Activated naive CD8-positive, alpha-beta T cell treated with anti-CD3 and anti-CD28 coated beads, Interleukin-2, amount 50 U/mL, for 24 hours (primary cell): ENCODE measurements at places on chromosomes 13 and 19.

GRCh38 chr13:36862002-36862685, 43.1 kb downstream of the RFXAP start:
- no peak for DNase-seq

DNA sequence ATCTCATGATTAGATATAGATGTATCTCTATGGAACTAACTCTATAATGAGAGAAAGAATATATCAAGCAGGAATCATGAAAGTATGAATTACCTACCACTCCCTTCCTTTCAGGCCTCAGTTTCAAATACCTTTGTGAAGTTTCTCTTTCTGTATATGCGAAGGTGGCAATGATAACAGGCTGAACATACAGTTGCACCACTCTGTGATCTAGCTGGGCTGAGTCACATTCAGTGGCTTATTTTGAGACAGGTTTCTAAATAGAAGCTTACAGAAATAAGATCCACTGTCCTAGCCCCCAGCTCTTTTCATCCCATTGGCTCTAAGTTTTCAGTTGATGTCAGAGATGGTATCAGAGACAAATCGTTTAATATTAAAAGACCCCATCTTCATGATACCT, 662.0 kb downstream of the SLITRK1 start:
- no peak for DNase-seq

- no peak for DNase-seq
These were observed 67.3 kb upstream of the KLF12 start for GRCh38 chr13:74201530-74201929.

- peak; percentile 56 for DNase-seq
These were observed at the start of gene ISYNA1 for GRCh38 chr19:18437491-18438330. Gene ISYNA1, minus strand, starts transcription at chr19:18438133. Its CDS starts 154 bp downstream, at chr19:18437979.

DNA sequence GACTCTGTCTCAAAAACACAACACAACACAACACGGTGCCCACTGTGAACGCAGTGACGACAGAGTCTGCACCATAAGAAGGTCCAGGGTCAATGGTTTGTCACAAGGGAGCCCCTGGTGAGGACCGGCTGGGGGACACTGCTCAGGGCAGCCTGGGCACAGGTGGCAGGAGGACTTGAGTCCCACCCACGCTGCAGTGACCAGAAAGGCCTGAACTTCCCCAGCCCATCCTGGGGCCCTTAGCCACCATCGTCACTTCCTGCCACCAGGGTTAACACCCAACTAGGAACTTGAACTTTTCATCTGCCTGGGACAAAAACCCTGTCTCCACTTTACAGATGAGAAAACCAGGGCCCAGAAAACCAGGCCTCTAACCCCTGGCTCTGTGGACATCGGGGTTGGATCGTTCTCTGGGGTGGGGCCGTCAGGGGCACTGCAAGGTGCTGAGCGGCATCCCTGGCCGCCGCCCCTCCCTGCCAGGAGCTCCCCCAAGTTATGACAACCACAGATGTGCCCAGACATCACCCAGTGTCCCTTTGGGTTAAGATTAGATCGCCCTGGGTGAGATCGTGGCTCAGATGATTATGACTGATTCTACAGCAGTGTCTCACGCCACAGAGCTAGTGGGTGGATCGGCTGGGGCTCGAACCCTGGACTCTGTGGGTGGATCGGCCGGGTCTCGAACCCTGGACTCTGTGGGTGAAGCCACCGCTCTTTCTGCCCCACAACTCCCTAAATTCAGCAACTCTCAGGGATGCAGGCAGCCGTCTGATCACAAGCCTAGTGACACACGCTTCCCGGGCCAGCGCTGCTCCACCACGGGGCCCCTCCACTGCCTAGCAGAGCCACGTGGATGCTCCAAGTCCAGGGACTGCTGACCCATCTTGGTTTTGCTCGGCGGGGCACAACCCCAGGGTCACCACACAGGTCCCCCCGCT, 14.0 kb downstream of the MOB3A start:
- peak; percentile 66 for DNase-seq

GRCh38 chr13:85808811-85809210, 9.6 kb upstream of the SLITRK6 start:
- no peak for DNase-seq

DNA sequence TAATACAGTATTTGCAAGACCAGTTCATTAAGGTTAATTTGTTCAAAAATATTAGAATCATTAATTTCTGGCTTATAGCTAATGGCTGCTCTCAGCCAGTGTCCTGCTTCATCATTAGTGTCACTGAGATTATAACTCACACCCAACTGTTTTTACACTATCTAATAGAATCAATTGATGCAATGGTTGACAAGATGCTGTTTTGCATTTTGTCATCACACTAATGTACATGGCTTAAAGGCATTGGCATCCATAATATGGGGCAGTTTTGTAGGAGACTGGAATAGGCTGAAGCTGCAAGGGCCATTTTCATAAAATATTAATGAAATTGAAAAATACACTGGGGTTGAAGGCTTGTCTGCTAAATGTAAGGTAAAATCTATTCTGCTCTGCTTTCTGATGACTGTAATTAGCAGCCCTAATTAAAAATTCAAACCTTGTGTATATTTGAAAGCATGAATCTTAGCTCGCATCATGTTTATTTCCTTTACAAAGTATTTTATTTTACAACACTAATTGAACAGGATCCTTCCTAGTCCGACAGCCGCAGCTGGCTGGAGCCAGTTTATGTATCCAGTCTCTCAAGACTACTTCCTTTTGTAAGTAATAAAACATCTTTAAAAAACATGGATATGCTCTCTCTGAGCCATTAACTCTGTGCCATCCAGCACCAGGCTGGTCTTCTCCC, 296.7 kb downstream of the POU4F1 start:
- DNase-seq = no peak

GRCh38 chr13:20451397-20451796, 74.3 kb downstream of the CRYL1 start:
- no peak for DNase-seq

- no peak for DNase-seq
These were observed 20.3 kb upstream of the EPHX3 start for GRCh38 chr19:15252398-15253018.

GRCh38 chr19:30689474-30689873, 317.3 kb downstream of the ZNF536 start:
- DNase-seq = no peak

- no peak for DNase-seq
These were observed 2280.4 kb upstream of the PCDH20 start for GRCh38 chr13:63696055-63696454.

- DNase-seq = no peak
These were observed 70.8 kb downstream of the SHISA2 start for GRCh38 chr13:25981060-25981459.

DNA sequence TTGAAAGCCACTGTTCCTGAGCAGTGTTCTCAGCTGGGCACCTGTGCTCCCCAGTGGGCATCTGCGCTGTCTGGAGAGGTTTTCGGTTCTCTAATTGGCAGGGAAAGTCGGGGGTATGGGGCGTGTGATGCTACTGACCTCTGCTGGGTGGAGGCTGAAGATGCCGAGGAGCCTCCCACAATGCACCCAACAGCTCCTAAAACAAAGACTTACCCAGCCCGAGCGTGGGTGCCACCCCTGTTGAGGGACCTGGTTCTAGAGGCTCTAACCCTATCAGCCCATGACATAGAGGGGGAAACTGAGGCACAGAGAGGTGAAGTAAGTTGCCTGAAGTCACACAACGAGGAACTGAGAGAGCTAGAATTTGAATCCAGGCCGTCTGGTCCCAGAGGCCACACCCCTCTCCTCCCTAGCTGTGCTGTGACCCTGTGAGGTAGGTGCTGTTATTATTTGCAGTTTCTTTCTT, 2.3 kb downstream of the SPACA4 start:
- no peak for DNase-seq

GRCh38 chr13:113912596-113912995, 48.7 kb upstream of the GAS6 start:
- no peak for DNase-seq
